ENCODE measurements at places on chromosomes 4 and X.

DNA sequence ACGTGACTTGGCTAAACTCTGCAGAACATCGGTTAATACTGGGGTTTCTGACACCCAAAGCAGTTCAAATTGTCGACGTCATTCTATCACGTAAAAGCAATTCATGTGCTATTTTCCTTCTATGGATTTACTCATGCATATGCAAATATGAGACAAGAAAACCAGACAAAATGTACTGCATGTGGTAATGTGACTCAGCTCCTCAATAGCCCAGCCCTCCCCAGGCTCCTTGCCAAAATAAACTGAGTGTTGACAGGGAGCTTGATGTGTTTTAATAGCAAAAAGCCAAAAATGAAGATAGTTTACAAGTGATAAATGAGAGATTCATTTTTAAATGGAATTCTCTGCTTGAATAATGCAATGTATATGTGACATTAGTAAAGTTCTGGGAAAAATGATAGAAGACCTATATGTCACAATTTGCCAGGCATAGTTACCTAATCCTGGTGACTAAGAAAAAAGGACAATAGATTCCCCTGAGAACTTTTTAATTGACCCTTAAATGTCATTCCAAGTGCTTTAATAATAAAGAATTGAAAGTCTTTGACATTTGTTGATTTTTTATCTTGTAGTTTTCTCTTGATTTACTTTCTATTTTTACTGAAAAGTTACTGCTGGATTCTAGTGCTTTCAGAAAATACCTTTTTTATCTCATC, 1700.6 kb upstream of the TENM3 start:
- DNase-seq, result no peak

DNA sequence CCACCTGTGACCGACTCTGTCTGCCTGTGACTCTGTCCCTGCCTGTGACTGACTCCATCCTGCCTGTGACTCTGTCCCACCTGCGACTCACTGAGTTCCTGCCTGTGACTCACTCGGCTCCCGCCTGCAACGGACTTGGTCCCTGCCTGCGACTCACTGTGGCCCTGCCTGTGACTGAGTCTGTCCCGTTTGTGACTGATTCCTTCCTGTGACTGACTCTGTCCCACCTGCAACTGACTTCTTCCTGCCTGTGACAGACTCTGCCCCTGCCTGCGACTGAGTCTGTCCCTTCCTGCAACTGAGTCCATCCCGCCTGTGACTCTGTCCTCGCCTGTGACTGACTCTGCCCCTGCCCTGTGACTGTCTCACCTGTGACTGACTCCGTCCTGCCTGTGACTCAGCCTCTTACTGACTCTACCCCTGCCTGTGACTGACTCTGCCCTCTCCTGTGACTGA, 9.6 kb upstream of the UVSSA start:
- no peak for DNase-seq

- DNase-seq, result no peak
These were observed 41.5 kb downstream of the EFNB1 start for GRCh38 chrX:68870357-68870756.

GRCh38 chrX:108018656-108019381, 26.0 kb upstream of the VSIG1 start:
- no peak for DNase-seq

Data from GM13977 (cell line).